NCI-H1694 (cell line): ENCODE measurements at places on chromosomes 12 and 14.

DNA sequence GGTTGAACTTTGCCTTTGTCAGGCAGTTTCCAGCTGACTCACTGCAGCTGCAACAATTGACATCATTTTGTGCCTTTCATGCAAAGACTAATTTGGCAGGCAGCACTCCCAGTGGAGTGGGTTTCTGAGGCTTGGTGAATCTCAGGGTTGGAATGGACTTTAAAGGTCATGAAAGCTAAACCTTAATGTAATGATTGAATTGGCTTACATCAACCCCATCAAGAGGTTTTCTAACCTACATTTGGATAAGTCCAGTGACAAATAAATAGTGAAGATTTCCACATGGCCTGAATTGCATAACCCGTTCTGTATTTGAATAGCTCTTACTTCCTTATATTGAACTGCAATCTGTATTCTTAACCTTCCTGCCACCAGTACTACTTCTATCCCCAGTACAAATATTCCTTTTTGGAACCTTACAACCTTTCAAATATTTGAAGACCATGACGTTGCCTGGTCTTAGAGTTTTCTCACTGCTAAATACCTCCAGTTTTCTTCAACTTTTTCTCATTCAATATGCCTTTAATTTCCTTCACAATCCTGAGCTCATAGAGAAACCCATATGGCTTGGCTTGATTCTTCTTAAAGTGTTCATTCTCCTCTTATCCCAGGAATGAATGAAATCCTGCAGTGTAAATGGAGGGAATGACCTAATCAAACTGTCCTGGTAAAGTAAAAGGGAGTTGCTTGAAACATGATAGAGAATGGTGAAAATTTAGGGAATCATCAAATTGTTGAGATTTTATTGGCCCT, 168.1 kb upstream of the NOVA1 start:
- no peak for DNase-seq

GRCh38 chr12:54300732-54301427, at the start of gene NFE2:
TSS of gene NFE2 (minus strand) at chr12:54301015. CDS start at chr12:54295248, 5,767 bp downstream.
- no peak for DNase-seq

- no peak for DNase-seq
These were observed 114.4 kb downstream of the VRK1 start for GRCh38 chr14:96911499-96912149.

GRCh38 chr12:92802906-92803305, 100.1 kb downstream of the PLEKHG7 start:
- no peak for DNase-seq

DNA sequence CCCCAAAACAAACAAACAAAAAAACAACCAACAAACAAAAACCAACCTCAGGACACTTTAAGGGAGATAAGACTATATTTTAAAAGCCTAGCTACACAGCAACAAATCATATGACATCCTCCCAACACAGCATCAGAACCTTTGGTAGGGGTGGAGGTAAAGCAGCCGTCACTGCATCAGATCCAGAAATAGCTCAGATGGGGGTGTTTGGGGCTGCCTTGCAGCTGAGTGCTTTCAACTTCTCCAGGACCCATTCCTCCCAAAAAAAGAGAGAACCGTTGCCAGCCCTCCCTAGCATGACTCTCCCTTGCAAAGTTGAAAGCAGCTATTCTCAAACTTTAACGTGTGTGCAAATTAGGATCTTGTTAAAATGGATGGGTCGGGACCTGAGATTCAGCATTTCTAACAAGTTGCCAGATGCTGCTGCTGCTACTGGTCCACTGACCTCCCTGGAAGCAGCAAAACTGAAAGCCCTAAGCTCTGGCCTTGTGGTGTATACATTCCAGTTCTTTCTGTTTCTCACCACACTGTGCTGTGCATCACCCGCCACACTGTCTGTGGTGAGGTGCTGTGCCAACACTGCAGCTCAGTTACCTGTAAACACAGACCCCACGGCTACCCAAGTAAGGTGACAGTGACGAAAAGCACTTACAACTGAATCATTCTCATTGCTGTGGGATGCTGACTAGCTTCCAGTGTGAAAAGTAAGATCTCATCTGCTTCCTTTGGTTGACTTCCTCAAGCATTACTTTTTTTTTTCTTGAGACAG, 54.0 kb downstream of the SLC38A1 start:
- no peak for DNase-seq

DNA sequence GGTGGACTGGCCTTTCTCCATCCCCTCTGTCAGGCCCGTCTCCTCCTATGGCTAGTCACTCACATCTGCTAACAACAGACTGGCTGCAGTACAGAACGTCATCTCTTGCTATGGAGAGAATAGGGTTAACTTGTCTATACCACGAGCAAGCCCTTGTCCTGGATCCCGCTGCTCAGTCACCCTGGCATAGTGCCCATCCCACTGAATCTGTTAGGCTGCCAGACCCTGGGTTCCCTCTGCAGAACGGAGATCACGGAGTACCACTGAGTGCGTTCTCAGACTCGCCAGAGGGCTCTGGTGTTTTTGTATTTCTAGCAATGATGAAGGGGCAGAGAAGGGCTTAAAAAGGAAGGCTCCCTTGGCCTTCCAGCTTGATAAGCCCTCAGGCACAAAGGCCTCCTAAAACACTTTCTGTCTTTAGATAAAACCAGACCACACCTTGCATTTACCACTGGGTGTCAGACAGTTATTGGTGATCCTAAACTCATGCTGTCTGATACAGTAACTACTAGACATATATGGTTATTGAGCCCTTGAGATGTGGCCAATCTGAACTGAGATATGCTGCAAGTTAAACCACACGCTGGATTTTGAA, 6.3 kb upstream of the NRIP2 start:
- DNase-seq, result peak; percentile 70

- DNase-seq, result no peak
These were observed 406.9 kb downstream of the LRIG3 start for GRCh38 chr12:58513301-58513834.

DNA sequence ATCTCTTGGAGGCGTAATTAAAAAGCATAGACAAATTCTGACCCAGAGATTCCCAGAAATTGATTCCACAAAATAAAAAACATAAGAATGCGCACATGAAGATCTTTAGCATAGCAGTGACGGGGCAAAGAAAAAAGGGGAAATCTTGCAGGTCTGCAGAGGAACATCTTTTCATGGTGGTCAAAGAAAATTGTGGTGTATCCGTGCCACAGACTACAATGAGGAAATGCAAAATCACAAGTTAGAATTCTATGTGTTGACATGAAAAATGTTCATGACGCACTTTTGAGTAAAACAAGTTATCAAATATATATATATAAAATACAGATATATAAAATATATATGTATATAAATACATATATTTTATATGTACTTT, 101.6 kb downstream of the RIMBP2 start:
- no peak for DNase-seq

DNA sequence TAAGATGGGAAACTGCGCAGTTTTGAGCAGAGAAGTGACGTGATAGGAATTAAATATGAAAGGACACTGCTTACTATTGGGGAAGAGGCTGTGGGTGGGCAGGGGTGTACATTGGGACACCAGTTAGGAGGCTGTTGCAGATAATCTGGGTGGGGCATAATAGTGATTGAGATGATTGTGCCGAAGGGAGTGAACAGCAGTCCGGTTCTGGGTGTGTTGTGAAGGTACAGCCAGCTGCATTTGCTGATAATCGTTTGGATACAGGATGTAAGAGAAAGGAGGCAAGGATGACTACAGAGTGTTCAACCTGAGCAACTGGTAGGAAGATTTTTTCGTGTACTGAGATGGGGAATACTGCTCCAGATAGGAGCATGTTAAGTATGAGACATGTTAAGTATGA, 205.2 kb upstream of the NEDD1 start:
- no peak for DNase-seq

- no peak for DNase-seq
These were observed 608 bp upstream of the PIANP start for GRCh38 chr12:6701078-6701768.

- no peak for DNase-seq
These were observed 20.5 kb downstream of the OR10P1 start for GRCh38 chr12:55657212-55657611.

DNA sequence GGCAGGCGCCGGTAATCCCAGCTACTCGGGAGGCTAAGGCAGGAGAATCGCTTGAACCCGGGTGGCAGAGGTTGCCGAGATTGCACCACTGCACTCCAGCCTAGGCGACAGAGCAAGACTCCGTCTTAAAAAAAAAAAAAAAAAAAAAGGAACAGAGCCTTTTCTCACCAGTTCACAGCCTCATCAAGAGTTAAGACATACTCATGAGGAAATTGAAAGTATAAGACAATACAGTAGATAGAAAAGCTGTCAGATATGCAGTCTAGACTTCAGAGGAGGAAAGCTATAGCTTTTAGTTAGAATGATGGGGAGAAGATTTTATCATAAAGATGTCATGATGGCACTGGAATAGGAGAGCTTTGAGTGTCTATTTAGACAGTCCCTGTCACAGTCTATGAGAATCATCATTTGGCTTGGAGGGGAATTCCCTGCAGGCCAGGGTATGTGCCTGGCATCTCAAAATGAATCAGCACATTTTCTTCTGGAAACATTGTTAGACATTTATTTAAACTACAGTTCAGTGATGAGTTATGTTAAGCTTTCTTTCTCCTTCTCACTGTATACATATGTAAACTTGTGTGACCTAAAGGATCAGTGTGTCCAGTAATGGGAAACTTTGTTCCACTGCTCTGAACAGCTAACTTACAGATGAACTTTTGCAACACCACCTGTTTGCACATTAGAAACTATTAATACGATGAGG, 2.9 kb upstream of the RAB35 start:
- no peak for DNase-seq
